Stimulated activated CD4-positive, alpha-beta T cell treated with anti-CD3 and anti-CD28 coated beads, TNF-alpha, amount 100 ng/mL, for 48 hours (primary cell): ENCODE measurements at places on chromosomes 11 and 22.

GRCh38 chr22:23549198-23549595 is 30.9 kb downstream of the IGLL1 start:
- no peak for DNase-seq

- no peak for DNase-seq
These were observed 210.5 kb downstream of the CTTN start for GRCh38 chr11:70608568-70609470.

DNA sequence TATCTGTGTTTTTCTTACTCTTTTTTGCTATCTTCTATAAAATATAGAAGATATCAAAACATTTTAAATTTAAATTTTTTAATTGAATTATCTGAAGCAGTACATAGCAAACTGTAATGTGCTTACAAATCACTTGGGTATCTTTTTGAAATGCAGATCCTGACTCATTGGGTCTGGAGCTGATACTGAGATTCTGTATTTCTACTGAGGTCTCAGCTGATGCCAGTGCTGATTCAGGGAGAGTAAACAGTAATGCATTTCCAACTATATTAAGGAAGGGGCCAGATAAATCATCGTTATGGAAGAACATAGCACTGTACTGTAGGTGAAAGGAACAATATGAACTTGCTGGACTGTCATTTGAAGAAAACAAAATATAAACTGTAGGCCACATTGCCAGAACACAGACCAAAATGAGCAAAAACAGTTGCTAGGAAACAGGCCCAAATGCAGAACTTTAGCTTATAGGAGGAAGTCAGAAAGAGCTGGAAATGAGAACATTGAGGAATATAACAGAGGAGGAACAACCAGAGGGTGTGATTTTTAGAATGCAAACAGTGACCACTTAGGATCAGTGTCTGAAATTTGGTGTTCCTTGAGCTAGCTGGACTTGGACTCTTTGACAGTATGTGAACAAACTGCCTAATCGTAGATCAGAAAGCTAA is 3.3 kb downstream of the ARL14EP start:
- no peak for DNase-seq

- no peak for DNase-seq
These were observed 37.7 kb upstream of the MMP12 start for GRCh38 chr11:102912482-102912830.
